Activated CD4-positive, alpha-beta memory T cell treated with anti-CD3 and anti-CD28 coated beads, Interleukin-2, amount 10 ng/mL, durations not matched to agents 7 days and 5 days (primary cell): ENCODE measurements at places on chromosomes 2 and 18. TPM values are rescaled to one million over a fixed set of nuclear protein-coding genes. Genes with fewer than 3 reads are reported as not detected.

FAM124B gene
- 1.2 TPM for total RNA-seq

CCDC178 gene
- total RNA-seq: not detected

RALB gene
- 59.3 TPM for total RNA-seq

ZNF396 gene
- 1.7 TPM for total RNA-seq

RAB31 gene
- 4.9 TPM for total RNA-seq

DNA sequence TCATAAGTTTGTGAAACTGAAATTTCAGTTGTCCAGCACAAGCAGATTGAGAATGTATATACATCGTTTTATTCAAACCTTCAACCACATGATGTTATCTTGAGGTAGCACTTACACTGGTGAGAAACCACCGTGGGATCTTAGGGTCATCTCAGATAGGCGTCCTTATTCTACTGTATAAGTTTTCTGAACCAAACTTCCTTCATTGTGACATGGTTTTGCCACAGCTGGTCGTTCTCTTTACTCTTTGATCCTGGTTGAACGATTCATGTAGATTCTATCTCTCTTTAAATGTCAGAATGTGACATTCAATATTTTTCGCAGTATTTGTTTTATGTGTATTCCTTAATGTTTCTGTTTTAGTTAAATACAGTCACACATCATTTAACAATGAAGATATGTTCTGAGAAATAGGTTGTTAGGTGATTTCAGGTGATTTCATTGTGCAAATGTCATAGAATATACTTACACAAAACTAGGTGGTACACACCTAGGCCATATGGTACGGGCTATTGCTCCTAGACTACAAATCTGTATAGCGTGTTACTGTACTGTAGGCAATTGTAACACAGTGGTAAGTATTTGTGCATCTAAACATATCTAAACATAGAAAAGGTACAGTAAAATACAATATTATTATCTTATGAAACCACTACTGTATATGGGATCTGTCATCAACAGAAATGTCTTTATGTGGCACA is 17.9 kb upstream of the ARHGAP25 start:
- peaks cover 2% of the 10 kb centered on the region for H3K36me3 ChIP-seq
- no peak overlapping the region for H3K4me3 ChIP-seq
- no peaks in the 10 kb centered on the region for H3K27me3 ChIP-seq
- peak overlapping the region; percentile 89 for H3K27ac ChIP-seq
- no peak for DNase-seq

GRCh38 chr2:55014962-55015939 is 35.0 kb downstream of the RTN4 start:
- peaks cover 2% of the 10 kb centered on the region for H3K36me3 ChIP-seq
- H3K27ac ChIP-seq: no peak overlapping the region
- no peak overlapping the region for H3K4me3 ChIP-seq
- DNase-seq: peak; percentile 34

- no peaks in the 10 kb centered on the region for H3K27me3 ChIP-seq
- H3K36me3 ChIP-seq: no peaks in the 10 kb centered on the region
- H3K4me3 ChIP-seq: no peak overlapping the region
- no peak overlapping the region for H3K27ac ChIP-seq
- DNase-seq: no peak
These were observed 285.3 kb downstream of the GRB14 start for GRCh38 chr2:164335947-164336346.

DNA sequence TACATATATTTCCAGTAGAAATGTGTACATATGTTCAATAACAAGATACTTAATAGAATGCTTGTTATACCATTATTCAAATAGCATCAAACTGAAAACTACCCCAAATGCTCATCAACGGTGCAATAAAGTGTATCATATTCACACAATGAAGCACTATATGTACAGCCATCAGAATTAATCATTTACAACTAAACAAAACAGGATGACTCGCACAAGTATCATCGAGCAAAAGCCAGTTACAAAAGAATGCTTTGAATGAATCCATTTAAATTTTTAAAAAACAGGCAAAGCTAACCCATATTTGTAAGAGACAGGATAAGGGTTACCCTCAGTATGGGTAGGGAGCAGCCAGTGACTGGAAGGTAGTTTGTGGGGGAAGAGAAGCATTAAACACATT is 132.8 kb upstream of the PDE1A start:
- no peak for DNase-seq
- H3K4me3 ChIP-seq: no peak overlapping the region
- no peaks in the 10 kb centered on the region for H3K4me1 ChIP-seq
- no peak overlapping the region for H3K27ac ChIP-seq

DNA sequence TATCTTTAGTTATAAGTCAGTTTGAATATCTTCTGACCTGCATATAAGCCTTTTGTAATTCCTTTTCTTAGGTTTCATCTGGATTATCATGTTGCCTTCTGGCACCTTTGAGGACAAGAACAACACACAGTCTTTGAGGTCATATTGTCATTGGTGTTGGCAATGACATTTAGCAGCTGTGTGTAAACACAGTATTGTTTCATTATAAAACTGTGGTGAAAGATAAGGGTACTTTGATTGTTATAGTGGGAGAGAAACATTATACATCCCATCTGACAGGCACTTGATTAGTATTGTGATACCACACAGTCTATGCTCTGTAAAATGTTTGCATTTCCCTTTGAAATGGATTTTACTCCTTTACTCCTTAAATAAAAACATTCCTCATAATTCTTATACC is 313.5 kb downstream of the RPRM start:
- no peak overlapping the region for H3K27ac ChIP-seq
- no peaks in the 10 kb centered on the region for H3K36me3 ChIP-seq
- no peaks in the 10 kb centered on the region for H3K4me1 ChIP-seq
- no peaks in the 10 kb centered on the region for H3K27me3 ChIP-seq
- no peak overlapping the region for H3K4me3 ChIP-seq

DNA sequence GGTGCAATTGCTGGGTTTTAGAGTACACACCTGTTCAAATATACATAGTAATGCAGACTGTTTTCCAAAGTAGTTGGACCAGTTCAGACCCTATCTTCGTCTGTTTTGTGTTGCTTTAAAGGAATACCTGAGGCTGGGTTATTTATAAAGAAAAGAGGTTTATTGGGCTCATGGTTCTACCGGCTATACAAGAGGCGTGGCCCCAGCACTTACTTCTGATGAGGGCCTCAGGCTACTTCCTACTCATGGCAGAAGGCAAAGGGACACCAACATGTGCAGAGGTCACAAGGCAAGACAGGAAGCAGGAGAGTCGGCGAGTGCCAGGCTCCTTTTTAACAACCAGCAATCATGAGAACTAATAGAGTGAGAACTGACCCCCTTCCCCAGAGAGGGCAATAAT is 21.9 kb upstream of the EMILIN2 start:
- H3K4me1 ChIP-seq: no peaks in the 10 kb centered on the region
- DNase-seq: no peak
- no peak overlapping the region for H3K4me3 ChIP-seq
- peaks cover 5% of the 10 kb centered on the region for H3K27me3 ChIP-seq

GRCh38 chr2:9692456-9693195 is 61.8 kb upstream of the YWHAQ start:
- peak; percentile 46 for DNase-seq
- H3K27me3 ChIP-seq: no peaks in the 10 kb centered on the region
- H3K4me3 ChIP-seq: peak overlapping the region; percentile 36
- peaks cover 34% of the 10 kb centered on the region for H3K4me1 ChIP-seq
- no peaks in the 10 kb centered on the region for H3K36me3 ChIP-seq

DNA sequence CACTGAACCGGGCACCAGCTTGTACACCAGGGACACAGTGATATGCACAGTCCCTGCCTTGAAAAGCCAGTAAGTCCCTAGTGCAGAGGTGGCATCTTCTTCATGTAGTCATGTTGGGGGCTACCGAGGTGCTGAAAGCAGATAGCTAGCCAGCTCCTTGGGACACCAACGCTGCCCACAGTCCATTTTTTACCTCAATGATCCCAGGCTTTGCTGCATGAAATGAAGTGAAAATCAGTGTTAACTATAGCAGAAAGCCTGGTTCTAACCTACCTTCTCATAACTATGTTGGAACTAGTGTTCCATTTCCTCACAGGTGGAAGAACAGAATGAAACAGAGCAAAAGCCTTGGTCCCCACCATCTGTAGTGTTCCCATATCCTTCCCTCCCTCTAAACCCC is 66.6 kb upstream of the EML6 start:
- H3K36me3 ChIP-seq: peaks cover 94% of the 10 kb centered on the region
- peaks cover 32% of the 10 kb centered on the region for H3K4me1 ChIP-seq
- no peak overlapping the region for H3K4me3 ChIP-seq
- H3K27ac ChIP-seq: no peak overlapping the region
- DNase-seq: no peak

DNA sequence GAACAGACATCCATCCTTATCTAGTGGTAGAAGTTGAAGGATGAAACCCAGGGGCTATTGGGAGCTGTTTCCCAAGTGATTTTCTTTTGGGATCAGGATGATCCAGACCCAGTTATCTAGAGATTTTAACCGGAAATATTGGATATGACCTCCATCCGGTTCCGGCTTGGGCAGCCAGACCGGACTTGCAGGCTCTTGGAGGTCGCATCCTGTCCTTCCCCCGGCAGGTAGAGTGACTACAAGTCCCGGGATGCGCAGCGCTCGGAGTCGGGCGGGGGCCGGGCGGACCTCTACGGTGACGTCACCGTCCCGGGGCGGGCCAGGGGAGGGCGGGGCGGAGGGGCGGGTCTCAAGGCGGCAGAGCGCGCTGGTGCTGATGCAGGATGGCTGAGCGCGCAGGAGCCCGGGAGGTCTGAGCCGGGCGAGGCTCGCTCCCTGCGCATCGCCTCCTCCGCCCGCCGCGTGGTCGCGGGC is at the start of gene KIF5C:
TSS of gene KIF5C (plus strand) at position 360 of the 474 bp plus-strand sequence. CDS start 391 bp downstream, outside the sequence.
- H3K36me3 ChIP-seq: peaks cover 7% of the 10 kb centered on the region
- peak; percentile 92 for DNase-seq
- peak within 1 kb of the TSS; percentile 54 for H3K27ac ChIP-seq
- H3K4me1 ChIP-seq: peaks cover 21% of the 10 kb centered on the region
- H3K4me3 ChIP-seq: peak within 1 kb of the TSS; percentile 85

DNA sequence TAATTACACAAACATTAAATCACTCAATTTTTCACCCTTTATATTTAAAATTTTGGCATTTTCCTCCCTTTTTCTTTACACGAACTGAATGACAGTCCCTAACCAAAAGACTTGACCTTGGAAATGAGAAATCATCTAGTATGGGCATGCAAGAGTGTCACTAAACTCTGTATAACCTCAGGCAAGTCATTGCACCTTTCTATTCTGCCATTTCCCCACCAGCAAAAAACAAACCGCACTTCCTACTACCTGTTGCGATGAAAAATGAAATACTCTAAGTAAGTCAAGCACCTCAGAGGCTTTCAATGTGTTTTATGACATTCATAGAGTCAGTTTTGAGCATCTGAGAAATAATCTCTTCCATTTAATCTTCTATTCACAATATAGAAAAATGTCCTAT is 44.1 kb downstream of the ANKRD44 start:
- H3K27ac ChIP-seq: peak overlapping the region; percentile 67
- peak; percentile 33 for DNase-seq
- H3K4me3 ChIP-seq: peak overlapping the region; percentile 2
- no peaks in the 10 kb centered on the region for H3K27me3 ChIP-seq
- H3K36me3 ChIP-seq: peaks cover 41% of the 10 kb centered on the region

DNA sequence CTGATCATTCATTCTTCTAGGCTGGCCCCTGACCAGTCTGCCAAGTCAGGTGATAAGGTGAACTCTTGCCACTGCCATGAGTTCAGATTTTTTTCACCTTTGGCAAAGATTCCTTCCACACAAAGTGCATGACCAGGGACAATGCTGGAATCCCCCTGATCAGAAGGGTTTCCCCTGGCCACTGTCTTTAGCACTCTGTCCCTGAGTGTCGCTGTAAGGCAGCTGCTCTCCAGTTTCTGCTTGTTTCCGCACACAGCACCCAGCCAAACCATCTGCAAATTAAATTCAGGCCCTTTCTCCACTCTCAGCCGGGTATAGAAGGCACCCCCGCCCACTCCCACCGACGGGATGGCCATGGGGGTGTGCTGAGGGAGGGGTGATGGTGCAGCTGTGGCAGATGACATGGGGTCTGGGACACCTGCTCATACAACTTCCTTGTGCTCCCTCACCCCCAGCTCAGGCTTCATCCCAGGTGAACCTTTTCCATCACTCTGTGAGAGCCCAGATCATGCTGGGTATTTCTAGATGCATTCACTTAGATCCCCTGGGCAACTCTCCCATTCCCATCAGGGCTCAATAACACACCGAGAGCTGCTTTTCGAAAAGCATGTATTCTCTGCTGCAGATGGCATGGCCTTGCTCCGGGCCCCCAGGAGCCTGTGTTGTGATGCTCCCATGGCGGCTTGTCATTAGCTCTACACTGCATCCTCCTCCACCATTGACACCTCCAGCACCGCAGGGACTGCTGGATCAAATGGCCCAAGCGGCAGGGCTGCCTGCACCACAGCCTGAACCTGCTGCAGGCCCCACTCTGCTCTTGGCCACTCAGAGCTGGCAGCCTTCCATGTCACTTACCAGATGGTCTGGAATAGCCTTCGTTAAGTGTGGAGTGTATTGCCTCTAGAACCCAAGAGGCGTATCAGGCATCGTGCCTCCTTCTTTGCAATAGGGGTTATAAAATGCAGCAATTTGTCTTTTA is 52.3 kb upstream of the ROCK2 start:
- H3K27ac ChIP-seq: no peak overlapping the region
- no peak for DNase-seq
- H3K27me3 ChIP-seq: no peaks in the 10 kb centered on the region
- no peaks in the 10 kb centered on the region for H3K36me3 ChIP-seq

DNA sequence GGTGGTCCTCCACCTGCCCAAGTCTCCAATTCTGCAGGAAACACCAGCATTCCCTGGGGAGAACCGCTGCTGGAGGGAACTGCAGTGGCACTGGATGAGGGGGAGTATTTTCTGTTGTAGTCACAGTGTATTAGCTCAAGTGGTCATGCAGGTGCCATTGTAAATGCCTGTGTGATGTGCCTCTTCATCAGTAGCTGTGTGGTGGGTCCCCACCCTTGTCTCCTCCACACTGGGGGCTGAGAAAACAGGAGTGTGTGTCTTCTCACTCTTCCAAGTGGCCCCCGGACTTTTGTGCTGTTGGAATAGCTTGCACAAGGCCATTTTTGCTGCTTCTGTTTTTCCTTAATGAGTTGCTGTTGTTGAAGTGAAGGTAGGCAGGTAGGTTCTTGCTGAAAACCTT is 8.7 kb downstream of the NCK2 start:
- H3K4me1 ChIP-seq: peaks cover 97% of the 10 kb centered on the region
- peaks cover 73% of the 10 kb centered on the region for H3K36me3 ChIP-seq
- no peaks in the 10 kb centered on the region for H3K27me3 ChIP-seq
- H3K27ac ChIP-seq: peak overlapping the region; percentile 84
- DNase-seq: no peak
- peak overlapping the region; percentile 30 for H3K4me3 ChIP-seq

- H3K4me3 ChIP-seq: no peak overlapping the region
- no peaks in the 10 kb centered on the region for H3K27me3 ChIP-seq
- no peak for DNase-seq
- H3K27ac ChIP-seq: no peak overlapping the region
- no peaks in the 10 kb centered on the region for H3K36me3 ChIP-seq
These were observed 197.4 kb upstream of the NCKAP5 start for GRCh38 chr2:133765658-133766057.
